ENCODE measurements at places on chromosomes 7 and 10.

GRCh38 chr10:58044072-58044471, 223.6 kb downstream of the IPMK start:
- DNase-seq = no peak

DNA sequence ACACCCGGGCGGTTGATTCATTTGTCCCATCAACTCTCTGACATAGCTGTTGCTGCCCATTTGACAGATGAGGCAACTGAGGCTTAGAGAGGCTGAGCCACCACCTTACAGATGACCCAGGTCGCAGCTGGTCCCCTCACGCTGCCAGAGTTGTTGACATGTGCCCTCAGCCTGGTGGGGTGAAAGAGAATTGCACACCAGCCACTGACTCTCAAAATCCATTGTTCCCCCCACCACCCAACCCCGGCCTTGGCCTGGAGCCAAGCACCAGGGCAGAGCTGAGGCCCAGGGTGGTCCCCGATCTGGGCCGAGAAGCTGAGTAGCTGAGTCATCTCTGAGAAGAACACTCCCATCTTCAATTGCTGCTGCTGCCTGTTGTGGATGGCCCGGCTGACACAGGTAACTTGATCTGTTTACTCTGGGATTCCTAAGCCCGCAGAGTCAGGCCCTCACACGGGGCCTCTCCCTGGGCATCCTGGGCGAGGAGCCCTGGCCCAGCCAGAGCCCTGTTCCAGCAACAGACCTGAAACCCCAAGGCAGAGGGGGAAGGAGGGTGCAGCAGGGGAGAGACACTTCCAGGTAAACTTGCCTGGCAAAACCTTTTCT, 27.5 kb downstream of the PVRIG start:
- DNase-seq = peak; percentile 45

DNA sequence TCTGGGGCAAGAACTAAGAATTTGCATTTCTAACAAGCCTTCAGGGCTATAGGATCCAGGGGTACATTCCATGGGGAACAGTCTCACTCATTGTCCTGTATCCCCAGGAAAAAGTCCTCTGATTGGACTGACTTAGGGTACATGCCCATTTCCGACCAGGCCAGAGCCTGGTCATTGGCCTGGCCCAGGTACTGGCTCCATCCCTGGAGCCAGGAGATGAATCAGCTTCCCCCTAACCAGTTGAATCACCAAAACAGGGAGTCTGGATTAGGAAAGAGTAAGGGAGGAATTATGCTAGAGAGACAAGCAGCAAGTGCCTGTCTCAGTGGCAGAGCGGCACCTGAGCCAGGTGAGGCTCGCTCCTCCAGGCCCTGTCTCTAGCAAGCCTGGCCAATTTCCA, 137.5 kb downstream of the FGFR2 start:
- DNase-seq = no peak

GRCh38 chr10:10499839-10500238, 517.8 kb upstream of the CELF2 start:
- peak; percentile 6 for DNase-seq

DNA sequence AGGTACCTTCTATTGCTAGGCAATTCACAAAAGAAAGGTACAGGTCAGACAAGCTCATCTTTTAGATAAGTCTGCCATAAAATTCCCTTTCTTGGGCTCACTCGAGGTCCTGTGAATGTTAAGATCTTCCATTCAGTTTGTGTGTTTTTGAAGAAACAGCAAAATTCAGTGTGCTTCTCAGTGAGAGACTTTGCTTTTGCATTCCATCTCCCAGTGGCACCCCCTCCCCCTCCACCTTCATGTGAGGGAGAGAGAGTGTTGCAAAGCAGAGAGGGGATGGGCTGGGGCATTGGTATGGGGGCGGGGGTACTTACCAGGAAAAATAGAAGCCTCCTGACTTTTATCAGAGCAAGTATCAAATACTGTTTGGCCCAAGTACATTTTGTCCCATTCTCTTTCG, 3.8 kb upstream of the TECTB start:
- no peak for DNase-seq

GRCh38 chr7:105044449-105045070, 30.6 kb downstream of the KMT2E start:
- no peak for DNase-seq

Measured in smooth muscle cell of the brain vasculature (primary cell).